ENCODE measurements at places on chromosomes 12 and 14. TPM values are rescaled to one million over a fixed set of nuclear protein-coding genes. Genes with fewer than 3 reads are reported as not detected.

DNA sequence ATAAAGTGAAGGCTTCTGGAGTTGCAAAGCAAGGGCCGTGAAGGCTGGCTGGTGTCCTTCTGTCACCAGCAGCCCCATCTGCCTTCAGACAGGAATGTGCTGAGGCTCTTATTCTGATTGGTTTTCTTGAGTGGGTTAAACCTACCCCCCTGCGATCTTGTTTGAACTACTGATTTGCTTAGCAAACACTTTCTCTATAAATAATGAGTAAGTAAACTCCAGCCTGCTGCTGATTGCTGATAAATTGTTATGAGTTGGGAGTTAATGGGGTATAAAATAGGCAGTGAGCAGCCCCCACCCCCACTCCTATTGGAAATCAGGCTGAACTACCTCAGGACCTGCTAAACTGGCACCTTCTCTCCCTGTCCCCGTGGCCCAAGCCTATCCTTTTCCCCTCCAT is 146.1 kb upstream of the NOS1 start:
- no peak overlapping the region for H3K4me3 ChIP-seq
- peaks cover 3% of the 10 kb centered on the region for H3K27me3 ChIP-seq
- no peaks in the 10 kb centered on the region for H3K36me3 ChIP-seq
- no peak overlapping the region for H3K27ac ChIP-seq
- no peak for DNase-seq
- no peaks in the 10 kb centered on the region for H3K4me1 ChIP-seq

- H3K27ac ChIP-seq = no peak overlapping the region
- H3K4me3 ChIP-seq = no peak overlapping the region
- H3K4me1 ChIP-seq = no peaks in the 10 kb centered on the region
- H3K27me3 ChIP-seq = peaks cover 7% of the 10 kb centered on the region
- peak; percentile 86 for DNase-seq
These were observed 25.2 kb upstream of the RND1 start for GRCh38 chr12:48890657-48891418.

- no peaks in the 10 kb centered on the region for H3K27me3 ChIP-seq
- peaks cover 83% of the 10 kb centered on the region for H3K4me1 ChIP-seq
- H3K4me3 ChIP-seq = peak overlapping the region; percentile 79
- no peak for DNase-seq
- H3K27ac ChIP-seq = peak overlapping the region; percentile 100
These were observed 10.6 kb upstream of the FOXN3 start for GRCh38 chr14:89427426-89428172.

The CACNB3 gene
- total RNA-seq = 8.2 TPM

GRCh38 chr14:33957299-33957698 is 6.4 kb upstream of the EGLN3 start:
- H3K27me3 ChIP-seq = peaks cover 19% of the 10 kb centered on the region
- H3K4me1 ChIP-seq = peaks cover 2% of the 10 kb centered on the region
- H3K27ac ChIP-seq = no peak overlapping the region
- no peak for DNase-seq
- H3K36me3 ChIP-seq = no peaks in the 10 kb centered on the region

The ANKRD33 gene
- total RNA-seq = not detected

- no peaks in the 10 kb centered on the region for H3K36me3 ChIP-seq
- no peak overlapping the region for H3K27ac ChIP-seq
- H3K27me3 ChIP-seq = peaks cover 1% of the 10 kb centered on the region
- no peaks in the 10 kb centered on the region for H3K4me1 ChIP-seq
These were observed 93.5 kb downstream of the CCDC92 start for GRCh38 chr12:123879101-123879500.

DNA sequence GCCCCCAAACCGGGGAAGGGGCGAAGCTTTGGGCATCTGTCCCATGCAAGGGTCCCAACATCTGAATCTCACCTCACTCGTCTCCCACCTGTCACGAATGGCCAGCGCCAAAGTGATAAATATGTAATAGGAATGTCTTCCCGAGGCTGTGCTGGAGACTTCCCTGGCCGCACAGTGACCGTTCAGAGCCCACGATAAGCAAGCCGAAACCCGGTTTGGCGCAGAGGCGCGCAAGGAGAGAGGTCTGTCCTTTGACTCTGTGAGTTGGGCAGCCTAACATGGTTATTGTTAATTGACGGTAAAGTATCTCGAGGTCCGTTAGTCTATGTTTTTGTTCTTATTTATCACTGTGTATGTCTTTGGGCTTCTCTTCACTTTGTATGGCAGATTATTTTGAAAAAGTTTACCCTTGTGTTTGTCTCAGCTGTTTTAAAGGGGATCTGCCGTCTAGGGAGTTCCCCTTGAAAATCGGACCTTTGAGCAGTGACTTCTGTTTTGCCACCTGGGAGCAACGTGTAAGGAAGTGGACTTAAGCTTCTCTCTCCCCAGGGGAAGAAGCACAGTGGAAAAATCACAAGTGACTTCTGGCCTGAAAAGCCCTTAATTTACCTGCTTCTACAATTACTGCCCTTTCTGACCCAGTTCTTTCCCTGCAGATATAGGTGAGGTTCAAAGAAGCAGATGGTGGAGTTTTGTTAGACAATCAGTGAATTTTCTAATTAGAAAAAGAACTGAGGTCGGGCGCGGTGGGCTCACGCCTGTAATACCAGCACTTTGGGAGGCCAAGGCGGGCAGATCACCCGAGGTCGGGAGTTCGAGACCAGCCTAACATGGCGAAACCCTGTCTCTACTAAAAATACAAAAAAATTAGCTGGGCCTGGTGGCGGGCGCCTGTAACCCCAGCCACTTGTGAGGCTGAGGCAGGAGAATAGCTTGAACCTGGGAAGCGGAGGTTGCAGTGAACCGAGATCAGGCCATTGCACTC is 1.1 kb upstream of the TM9SF1 start:
- H3K27me3 ChIP-seq = no peaks in the 10 kb centered on the region
- H3K4me1 ChIP-seq = peaks cover 52% of the 10 kb centered on the region
- no peak for DNase-seq
- H3K27ac ChIP-seq = peak overlapping the region; percentile 98
- H3K4me3 ChIP-seq = peak overlapping the region; percentile 95

- DNase-seq = no peak
- no peak overlapping the region for H3K27ac ChIP-seq
These were observed 57.6 kb upstream of the FZD10 start for GRCh38 chr12:130104571-130105106.

DNA sequence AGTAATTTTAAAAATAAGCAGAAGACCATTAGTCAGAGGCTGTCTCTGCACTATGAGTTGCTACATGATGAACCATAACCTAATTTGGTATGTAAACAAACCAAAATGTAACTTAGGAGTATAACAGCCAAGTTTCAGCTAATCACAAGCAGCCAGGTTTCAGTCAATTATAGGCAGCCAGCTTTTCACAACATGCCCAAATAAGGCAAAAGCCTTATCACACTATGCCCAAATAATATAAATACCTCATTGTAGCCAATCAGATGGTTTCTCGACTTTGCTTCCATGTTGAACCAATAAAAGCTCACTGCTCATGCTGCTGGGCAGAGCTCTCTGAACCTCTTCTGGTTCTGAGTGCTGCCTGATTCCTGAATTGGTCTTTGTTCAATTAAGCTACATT is 38.6 kb downstream of the GARIN6 start:
- no peaks in the 10 kb centered on the region for H3K27me3 ChIP-seq
- no peaks in the 10 kb centered on the region for H3K4me1 ChIP-seq
- DNase-seq = no peak
- H3K27ac ChIP-seq = no peak overlapping the region
- no peaks in the 10 kb centered on the region for H3K36me3 ChIP-seq

The LLPH gene
- 34.1 TPM for total RNA-seq

GRCh38 chr14:83291714-83292113 is 1758.1 kb upstream of the SEL1L start:
- no peak overlapping the region for H3K4me3 ChIP-seq
- no peak overlapping the region for H3K27ac ChIP-seq
- H3K4me1 ChIP-seq = no peaks in the 10 kb centered on the region

The SLC5A8 gene
- not detected for total RNA-seq

- peaks cover 40% of the 10 kb centered on the region for H3K36me3 ChIP-seq
- peak overlapping the region; percentile 92 for H3K27ac ChIP-seq
These were observed 2.3 kb downstream of the MTA1 start for GRCh38 chr14:105421723-105422615.

The SPX gene
- not detected for total RNA-seq

The LRP1-AS gene
- total RNA-seq = not detected

The HOXC13 gene
- total RNA-seq = not detected

The EPYC gene
- not detected for total RNA-seq

- no peaks in the 10 kb centered on the region for H3K36me3 ChIP-seq
- no peaks in the 10 kb centered on the region for H3K4me1 ChIP-seq
- H3K4me3 ChIP-seq = no peak overlapping the region
- DNase-seq = no peak
- no peaks in the 10 kb centered on the region for H3K27me3 ChIP-seq
These were observed 24.6 kb upstream of the LTBP2 start for GRCh38 chr14:74636424-74637177.

DNA sequence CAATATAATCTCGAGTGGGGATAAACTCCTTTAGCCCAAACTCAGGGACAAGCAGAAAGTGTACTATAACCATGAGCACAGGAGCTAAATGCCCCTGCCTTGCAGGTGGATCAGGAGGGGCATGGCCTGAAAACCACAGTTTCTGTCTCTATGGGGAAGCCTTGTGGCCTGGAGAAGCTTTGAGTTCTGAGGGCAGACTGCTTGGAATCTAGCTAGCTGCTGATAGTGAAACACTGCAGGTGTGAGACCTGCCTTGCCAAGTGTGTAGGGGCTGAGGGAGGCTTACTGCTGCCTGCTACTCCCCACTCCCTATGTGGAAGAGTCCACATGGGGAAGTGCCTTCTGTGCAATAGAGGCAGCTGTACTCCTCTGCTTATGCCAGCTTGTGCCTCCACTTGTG is 352.3 kb upstream of the OR4E1 start:
- no peaks in the 10 kb centered on the region for H3K36me3 ChIP-seq
- no peak overlapping the region for H3K4me3 ChIP-seq
- no peak for DNase-seq
- peaks cover 7% of the 10 kb centered on the region for H3K4me1 ChIP-seq
- H3K27me3 ChIP-seq = no peaks in the 10 kb centered on the region

GRCh38 chr12:99767809-99768208 is 120.3 kb downstream of the GARIN6 start:
- H3K4me1 ChIP-seq = no peaks in the 10 kb centered on the region
- no peak overlapping the region for H3K4me3 ChIP-seq
- H3K27me3 ChIP-seq = no peaks in the 10 kb centered on the region
- DNase-seq = no peak

DNA sequence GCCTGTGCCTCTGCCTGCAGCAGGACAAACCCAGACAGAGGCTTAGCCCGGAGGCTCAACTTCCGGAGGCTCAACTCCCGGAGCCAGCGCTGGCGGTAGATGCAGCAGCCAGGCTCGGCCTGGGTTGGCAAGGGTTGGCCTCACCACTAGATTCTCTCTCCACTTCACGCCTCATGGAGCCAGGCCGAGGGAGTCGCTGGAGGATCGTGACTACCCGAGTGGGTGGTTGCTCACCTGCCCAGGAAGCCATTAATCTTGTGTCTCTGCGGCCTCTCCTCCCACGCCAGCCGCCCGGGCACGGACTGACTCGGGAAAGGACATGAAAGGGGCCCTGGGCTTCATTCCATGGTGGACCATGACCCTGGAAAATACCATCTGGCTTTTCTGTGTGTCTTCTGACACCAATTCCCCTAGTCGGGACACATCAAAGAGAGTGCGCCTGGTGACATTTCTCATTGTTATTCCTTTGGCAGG is 20.8 kb downstream of the ESRRB start:
- no peak overlapping the region for H3K27ac ChIP-seq
- H3K36me3 ChIP-seq = no peaks in the 10 kb centered on the region
- H3K4me3 ChIP-seq = no peak overlapping the region
- DNase-seq = no peak
- H3K4me1 ChIP-seq = no peaks in the 10 kb centered on the region

The TOMM20L gene
- total RNA-seq = not detected

All from activated CD8-positive, alpha-beta T cell treated with anti-CD3 and anti-CD28 coated beads for 36 hours (primary cell).